ENCODE measurements at places on chromosomes 5 and 9. TPM values are rescaled to one million over a fixed set of nuclear protein-coding genes. Genes with fewer than 3 reads are reported as not detected.

The SLCO4C1 gene
- under 0.01 TPM for total RNA-seq

The IL9 gene
- total RNA-seq, result not detected

The PHF24 gene
- not detected for total RNA-seq

The ST8SIA4 gene
- 2.4 TPM for total RNA-seq

The QRFP gene
- not detected for total RNA-seq

The GAS1 gene
- total RNA-seq, result 170 TPM

The PHYKPL gene
- total RNA-seq, result 23.5 TPM

The PALM2AKAP2 gene
- total RNA-seq, result 2.9 TPM

Measured in cardiac atrium fibroblast (primary cell).